ENCODE measurements at places on chromosomes 6 and 20.

- DNase-seq: no peak
Observed at GRCh38 chr6:170253910-170254269, 37.0 kb downstream of the DLL1 start.

DNA sequence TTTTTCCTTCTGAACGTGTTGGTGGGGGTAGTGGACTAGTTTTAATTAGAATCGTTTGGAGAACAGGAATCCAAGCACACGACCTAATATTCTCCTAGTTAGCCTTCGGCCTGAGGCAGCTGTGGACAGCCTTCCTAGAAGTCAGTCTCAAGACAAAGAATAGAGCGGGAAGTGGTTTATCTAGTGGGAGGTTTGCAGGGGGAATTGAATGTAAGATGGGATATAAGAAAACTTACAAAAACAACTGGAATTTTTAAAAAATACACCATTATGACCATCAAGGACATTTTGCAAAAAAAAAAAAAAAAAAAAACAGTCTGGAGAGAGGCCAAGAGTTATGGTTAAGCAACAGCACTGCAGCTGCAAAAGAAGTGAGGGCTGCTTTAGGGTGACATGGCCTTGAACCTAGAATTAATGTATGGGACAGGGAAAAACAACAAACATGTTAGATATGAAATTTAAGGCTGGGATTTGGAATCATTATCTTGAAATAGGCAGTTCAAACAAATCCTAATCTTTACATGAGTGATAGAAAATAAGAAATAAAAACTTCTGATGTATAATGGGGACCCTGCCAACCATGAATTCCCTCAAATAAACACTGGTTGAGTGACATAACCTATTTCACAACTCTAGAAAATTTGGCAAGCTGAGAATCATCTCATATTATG lies 40.2 kb downstream of the PLAGL1 start:
- no peak for DNase-seq

GRCh38 chr6:160788806-160789205 lies 86.8 kb downstream of the PLG start:
- DNase-seq: peak; percentile 59

DNA sequence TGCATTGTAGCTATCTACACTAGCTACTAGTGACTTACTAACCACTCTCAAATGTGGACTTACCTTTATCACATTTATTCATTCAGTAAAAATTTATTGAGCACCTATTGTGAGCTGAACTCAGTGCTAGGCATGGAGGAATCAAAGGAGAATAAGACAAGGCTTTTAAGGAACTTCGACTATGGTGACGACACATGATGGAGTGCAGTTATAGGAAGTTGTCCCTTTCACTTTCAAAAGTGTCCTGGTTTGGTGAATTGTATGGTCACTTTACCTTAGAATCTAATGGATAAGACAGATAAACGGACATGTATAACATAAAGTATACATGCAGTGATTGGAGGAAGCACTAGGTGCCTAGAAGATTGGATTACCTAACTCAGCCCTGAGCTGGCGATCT lies 4.3 kb downstream of the AKAP7 start:
- no peak for DNase-seq

- no peak for DNase-seq
Observed at GRCh38 chr6:163691049-163691448, 276.5 kb downstream of the QKI start.

- no peak for DNase-seq
Observed at GRCh38 chr6:136031982-136032381, 180.5 kb downstream of the PDE7B start.

- DNase-seq: peak; percentile 33
Observed at GRCh38 chr6:4388675-4389074, 253.3 kb upstream of the ECI2 start.

- no peak for DNase-seq
Observed at GRCh38 chr6:122713138-122713537, 66.4 kb upstream of the FABP7 start.

DNA sequence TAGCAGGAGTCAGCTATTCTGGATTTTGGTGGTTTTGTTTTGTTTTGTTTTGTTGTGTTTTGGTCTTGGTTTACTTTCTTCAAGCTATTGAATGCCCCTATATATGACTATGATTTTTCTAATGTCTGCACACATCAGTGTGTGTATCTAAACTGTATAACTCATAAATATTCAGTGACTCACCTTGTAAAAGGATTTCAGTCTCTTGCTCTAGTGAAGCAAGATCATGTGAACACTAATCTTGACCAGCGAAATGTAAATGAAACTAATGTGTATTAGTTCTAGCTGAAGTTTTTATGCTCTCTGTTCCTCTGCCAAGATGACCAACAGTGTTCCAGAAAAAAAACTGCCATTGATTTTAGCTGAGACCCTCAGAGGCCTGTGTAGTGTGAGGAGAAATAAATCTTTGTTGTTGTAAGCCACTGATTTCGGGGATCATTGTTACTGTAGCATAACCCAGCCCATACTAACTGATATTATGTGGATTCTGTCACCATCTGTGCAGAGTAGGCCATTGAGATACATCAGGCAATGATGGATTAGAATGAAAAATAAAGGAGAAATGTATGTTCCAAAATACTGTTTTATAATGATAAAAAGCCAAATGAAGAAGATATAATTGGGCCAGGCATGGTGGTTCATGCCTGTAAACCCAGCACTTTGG lies 11.5 kb upstream of the BTBD9 start:
- no peak for DNase-seq

DNA sequence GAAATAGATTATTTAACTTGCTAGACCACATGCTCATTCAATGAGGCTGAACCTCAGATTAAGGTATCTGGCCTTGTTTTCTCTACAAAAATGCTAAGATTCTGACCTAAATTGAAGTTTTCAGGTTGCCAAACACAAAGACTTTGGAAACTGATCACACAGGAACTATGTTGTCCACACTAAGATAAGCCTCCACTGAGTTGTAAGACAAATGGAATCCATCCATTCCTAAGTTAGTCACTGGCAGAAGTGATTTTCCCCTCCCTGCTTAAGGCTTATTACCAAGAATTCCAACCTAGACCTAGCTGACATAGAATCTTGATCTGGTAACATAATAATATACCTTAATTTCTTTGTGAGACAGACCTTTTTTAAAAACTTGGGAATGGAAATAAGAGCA lies 608.1 kb downstream of the TENT5A start:
- DNase-seq: no peak

- no peak for DNase-seq
Observed at GRCh38 chr6:30562470-30563425, 5.7 kb downstream of the PRR3 start.

DNA sequence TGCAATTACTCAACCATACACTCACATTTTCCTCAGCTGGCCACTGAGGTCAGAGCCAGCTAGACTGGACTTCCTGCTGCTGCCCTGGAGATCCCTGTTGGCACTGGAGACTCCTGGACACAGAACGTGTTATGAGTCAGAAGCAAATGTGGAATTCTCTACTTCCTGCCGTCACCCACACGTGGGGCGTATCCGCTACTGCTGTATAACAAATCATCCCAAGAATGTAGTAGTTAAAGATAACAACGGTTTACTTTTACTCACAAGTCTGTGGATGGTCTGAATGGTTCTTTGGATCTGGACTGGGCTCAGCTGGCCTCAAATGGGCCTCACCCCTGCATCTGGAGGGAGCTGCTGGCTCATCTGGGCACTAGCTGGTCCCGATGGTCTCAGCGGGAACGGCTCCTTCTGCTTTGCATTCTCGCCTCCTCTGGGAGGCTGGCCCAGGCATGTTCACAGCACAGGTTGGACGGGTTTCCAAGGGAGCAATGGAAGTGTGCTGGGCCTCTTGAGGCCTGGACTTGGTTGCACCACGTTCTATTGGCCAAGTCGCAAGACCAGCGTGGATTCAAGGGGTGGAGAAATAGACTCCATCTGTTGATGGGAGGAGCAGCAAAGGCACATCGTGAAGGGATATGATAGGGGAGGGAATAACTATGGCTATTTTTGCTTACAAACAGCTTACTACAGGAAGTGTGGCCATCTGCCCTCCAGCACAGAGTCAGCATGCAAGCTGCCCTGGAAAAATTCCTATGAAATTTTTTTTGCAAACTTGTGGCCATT lies 118.5 kb downstream of the SNX5 start:
- no peak for DNase-seq

- peak; percentile 68 for DNase-seq
Observed at GRCh38 chr20:60851826-60852704, 400.0 kb upstream of the CDH4 start.

GRCh38 chr20:47680804-47681529 lies 104.3 kb downstream of the SULF2 start:
- DNase-seq: no peak

DNA sequence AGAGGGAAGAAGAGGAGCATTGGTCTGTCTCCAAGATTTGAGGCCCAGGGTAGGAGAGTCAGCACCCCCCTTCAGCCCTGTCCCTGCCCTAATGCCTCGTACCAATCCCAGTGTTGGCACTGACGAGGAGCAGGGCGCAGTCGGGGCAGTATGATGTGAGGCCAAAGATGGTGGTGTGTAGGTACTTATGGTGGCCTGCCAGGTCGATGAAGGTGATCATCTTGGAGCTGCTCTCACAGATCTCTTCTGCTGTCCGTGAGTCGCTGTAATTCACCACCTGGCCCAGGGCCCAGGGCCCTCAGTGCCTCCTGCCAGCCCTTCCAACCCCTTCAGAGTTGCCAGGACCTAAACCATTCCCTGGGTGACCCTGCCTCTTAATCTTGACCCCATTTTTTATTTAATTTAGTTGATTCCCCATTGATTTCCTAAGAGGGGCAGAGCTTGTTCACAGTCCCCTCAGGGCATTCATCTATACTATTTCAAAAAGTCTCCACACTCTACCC lies 4.2 kb downstream of the GTPBP2 start:
- DNase-seq: no peak

- no peak for DNase-seq
Observed at GRCh38 chr6:159351707-159352106, 182.5 kb downstream of the FNDC1 start.

All from GM23338 (cell line).